Activated naive CD4-positive, alpha-beta T cell treated with Interleukin-2 at 50 U/mL for 16 hours (primary cell): ENCODE measurements at places on chromosomes 3 and 15.
A peak's percentile ranks its signal among the peaks of the same experiment; 100 is the strongest.

- no peak for DNase-seq
Measured at GRCh38 chr3:126212620-126213378, 32.4 kb upstream of the ALDH1L1 start.

DNA sequence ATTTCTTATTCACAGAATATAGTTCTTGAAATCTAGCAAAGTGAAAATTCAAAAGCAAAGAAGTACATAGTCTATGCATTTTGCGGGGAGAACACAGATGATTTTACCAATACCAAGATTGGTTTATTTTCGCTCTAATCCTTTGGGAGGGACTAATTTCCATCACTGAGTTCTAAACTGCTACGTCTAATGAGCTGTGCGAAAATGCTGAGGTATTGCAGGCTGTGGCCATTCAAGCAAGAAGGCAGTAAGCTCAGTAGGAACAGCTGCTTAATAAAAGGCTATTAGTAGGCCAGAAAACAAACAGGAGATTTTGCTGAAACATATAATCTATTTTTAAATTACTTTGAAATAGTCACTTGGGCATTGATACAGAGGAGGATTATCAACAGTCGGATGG is 379.0 kb downstream of the CNTN4 start:
- DNase-seq: no peak

DNA sequence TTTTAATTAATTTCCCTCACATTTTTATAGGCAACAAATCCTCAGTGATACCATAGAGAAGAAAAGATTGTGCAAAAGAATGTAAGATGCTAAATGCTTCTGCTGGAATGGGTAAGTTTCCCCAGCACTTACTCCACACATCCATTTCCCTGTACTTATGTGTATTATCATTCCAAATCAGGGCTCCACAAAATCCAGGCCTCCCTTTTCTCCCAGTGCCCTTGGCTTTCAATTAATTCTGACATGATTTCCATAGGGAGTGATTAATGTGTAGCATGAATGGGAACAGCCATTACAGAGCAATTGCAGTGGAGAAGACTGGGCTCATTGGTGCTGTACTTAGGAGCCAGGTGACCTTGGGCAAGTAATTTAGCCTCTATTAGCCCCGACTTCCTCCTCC is 41.3 kb upstream of the UBE2E1 start:
- no peak for DNase-seq

- no peak for DNase-seq
Measured at GRCh38 chr3:108403686-108404345, 106.6 kb downstream of the MYH15 start.

- no peak for DNase-seq
Measured at GRCh38 chr3:127777921-127778656, 44.2 kb downstream of the MGLL start.

DNA sequence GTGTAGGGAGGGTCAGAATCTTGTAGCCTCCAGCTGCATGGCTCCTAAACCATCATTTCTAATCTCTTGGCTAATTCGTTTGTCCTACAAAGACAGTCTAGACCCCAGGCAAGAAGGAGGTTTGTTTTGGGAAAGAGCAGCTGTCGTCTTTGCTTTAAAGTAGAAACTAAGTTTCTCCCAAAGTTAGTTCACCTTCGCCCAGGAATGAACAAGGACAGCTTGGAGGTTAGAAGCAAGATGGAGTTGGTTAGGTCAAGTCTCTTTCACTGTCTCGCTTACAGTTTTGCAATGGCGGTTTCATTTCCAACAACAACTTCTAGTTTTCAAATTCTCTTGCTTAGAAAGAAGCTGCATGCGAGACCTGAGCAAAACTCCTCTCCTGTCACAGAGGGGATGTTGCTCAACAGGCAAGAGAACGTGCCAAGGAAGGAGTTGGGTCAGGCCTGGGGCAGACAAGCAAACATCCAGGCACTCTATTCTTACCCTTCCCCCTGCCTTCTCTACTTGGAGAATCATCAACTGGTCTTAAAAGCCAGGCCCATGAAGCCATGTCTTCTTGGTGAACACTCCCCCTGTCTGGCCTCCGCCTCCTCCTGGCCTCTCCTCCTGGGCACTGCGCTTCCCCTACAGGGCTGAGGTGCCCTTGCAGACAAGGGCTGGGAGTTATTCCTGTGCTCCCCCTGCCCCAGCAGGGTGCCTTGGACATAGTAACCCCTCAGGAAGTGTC is 57.6 kb downstream of the TMEM44 start:
- DNase-seq: no peak

DNA sequence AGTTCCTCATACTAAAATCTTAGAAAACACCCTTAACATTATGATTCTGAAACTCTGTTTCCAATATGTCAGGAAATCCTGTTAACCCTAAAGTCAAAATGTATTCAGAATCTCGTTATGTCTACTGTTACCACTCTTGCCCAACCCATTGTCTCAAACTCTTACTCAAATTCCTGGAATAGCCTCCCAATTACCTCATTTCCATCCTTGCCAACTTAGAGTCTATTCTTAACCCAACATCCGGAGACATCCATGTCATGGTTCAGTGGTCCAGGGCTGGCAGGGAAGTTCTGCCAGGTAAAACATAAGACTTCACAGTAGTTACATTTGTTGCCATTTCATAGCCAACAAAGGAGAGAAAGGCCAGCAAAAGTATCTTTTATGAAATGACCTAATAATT is 593.9 kb downstream of the PYDC2 start:
- DNase-seq: no peak

- no peak for DNase-seq
Measured at GRCh38 chr3:186630950-186631641, 9.1 kb upstream of the FETUB start.

GRCh38 chr15:66595931-66596545 is 30.2 kb upstream of the LCTL start:
- DNase-seq: no peak

DNA sequence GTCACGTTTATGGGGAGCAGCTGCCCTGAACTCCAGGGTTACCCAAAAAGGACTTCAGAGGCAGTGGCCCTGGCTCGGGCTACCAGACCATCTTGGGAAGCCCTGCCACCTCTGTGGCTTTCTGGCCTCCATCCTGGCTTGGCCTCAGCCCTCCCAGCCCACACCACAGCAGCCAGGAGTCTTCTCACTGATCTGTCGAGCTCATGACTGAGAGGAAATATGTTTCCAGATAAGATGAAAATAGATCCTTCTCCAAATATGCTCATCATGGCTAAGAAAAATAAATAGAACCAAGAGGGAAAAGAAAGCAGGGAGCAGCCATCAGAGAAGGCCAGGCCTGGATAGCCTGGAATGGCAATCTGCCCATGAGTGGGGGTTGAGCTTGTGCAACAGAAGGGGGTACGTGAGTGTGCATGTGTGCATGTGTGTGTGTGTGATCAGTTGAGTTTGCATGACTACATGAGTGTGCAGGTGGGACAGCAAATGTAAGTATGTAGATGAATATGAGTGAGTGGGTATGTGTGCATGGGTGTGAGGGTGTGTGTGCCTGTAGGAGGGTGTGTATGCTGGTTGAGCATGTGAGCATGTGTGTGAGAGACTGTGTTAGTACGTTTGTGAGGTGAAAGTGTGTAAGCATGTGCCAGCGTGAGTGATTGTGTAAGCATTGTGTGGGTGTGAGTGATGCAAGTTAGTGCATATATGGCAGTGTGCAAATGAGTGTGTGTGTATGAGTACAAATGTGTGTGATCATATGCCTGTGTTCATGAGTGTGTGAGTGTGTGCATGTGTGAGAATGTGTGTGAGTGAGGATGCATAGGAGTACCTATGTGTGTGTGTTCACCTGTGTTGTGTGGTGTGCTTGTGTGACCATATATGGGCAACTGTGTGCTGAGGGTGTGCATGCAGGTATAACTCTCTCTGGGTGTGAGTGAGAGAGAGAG is 9.9 kb upstream of the RFT1 start:
- DNase-seq: no peak

GRCh38 chr15:86810329-86810728 is 730.7 kb downstream of the AGBL1 start:
- DNase-seq: no peak

- DNase-seq: no peak
Measured at GRCh38 chr3:131704098-131704497, 201.3 kb upstream of the MRPL3 start.

DNA sequence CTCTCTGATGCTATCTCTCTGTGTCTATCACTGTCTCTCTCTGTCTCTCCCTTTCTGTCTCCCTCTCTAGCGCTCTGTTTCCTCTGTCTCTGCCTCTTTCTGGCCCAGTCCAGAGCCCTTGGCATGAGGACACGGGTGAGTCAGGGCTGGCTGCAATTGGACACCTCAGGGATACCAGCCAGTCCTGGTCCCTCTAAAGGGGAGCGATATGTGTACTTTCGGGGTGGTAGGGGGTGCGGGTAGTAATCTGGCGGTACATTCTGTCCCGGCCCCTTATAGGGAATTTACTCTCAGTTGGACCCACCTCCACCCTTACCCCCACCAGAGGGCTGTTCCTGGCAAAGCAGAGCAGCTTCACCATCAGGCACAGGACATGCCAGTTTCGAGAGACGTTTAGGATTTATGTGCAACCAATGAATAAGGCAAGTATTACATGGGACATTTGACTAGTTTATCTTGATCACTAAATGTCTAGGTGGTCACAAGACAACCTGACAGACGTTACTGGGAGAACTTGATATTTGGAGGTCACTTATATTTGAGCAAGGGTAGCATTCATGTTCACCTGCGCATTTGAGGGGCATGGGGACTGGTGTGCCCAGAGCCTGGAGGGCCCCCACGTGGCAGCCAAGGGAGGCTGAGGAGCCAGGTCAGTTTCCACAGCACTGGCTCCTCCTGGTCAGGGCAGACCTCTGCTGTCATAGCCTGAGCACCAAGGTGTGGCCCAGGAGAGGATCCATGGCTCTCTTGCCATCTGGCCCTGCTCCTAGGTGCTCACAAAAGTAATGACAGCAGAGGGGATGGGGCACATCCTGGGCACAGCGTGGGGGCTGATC is 256.1 kb downstream of the PLCL2 start:
- DNase-seq: no peak

GRCh38 chr15:78950902-78951840 is 6.3 kb upstream of the CTSH start:
- DNase-seq: no peak

DNA sequence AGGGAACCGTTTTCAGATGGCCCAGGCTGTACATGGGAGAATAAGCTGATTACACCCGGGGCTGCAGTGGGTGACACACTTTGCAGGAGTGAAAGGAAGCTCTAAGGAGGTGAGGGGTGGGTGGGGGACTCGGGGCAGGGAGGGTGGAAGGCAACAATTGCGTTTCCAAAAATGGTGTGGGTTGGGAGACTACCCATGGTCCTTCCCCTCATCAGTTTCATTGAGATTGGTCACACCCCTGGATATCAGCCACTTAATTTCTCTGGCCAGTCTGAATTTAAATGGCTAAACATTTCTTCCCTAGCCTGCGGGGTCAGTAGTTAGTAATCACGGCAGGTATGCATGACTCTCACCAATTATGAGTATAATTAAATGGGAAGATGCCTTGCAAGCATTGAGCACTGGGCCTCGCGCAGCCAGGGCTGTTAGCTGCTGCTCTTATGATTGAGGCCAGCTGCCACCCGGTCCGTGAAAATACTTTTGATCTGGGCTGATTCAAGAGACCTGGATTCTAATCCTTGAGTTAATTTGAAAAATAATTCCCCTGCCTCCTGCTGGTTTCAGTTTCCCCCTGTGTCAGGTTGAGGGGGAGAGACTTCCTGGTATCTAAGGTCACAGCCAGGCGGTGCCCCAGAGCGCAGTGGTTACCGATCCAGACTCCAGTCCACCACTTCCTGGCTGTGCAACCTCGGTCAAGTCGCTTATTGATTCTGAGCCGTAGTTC is 23.3 kb downstream of the SLC6A6 start:
- DNase-seq: peak; percentile 46

- no peak for DNase-seq
Measured at GRCh38 chr3:18591120-18591519, 166.0 kb upstream of the SATB1 start.

DNA sequence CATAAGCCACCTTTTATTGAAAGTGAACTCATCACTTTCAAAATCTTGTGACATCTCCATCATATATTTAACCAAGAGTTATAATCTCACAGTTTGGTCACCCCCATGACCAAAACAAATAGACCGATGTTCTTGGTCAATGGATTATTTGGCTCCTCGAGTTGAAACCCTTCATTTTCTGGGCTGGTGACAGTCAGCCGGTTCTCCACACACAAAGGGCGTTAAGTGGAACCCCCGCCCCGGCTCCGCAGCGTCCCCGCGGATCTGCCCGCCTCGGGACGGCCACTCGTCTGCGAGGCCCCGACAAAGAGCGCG is 772 bp downstream of the TSPAN3 start:
- no peak for DNase-seq

DNA sequence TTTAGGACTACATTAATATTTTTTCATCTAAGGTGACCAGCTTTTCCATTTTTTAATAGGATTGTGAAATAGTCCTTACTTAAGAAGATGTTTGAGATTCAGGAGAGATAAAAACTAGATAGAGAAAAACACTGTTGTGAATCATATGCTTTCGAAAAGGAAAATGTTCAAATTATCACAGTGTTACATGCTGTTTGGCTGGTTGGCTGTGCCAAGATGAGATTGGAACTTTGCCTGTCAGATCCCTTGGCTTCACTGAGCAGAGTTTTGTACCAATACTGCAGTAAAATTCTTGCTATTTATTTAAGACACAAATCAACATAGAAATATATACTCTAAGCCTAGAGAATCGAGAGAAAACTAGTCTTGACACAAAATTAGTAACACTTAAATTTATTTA is 117.2 kb downstream of the OXSM start:
- no peak for DNase-seq

- no peak for DNase-seq
Measured at GRCh38 chr3:119819806-119820205, 37.9 kb downstream of the NR1I2 start.

- no peak for DNase-seq
Measured at GRCh38 chr15:61685534-61685933, 374.7 kb downstream of the VPS13C start.

GRCh38 chr3:144053121-144053520 is 81.5 kb downstream of the DIPK2A start:
- DNase-seq: no peak

DNA sequence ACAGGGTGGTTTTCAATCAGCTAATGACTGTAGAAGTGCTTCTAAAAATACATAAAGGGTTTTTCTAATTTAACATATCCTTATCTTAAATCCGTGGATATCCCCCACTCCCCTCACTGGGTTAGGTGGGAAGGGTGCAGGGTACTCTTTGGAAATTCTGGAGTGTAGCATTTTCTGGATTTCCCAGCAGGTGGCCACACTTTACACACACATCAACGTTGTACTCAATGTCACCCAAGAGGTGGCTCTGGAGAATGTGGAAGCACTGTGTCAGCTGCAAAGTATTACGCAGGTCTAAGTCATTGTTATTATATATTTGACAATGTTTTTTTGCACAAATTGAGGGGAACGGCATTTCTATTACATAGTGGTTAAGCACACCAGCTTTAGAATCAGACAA is 168.8 kb downstream of the CHDH start:
- DNase-seq: no peak

DNA sequence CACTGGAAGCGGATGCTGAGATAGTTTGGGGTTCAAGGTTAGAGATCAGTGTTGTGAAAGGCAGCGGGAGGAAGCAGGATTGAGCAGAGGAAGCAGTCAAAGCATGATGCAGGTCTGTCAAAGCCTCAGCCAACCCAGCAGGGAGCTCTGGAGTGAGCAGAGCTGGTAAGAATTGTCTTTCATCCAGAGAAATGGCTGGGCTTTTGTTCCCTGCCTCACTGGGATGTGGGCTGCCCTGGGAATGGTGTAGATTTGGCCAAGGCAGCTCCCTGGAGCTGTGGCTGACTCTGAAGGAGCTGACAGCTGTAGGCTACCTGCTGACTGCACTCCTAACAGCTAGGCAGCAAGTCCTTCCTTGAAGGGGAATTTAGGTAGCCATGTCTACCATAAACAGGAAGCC is 61.9 kb upstream of the STXBP5L start:
- DNase-seq: no peak

GRCh38 chr3:126456211-126456610 is 19.5 kb downstream of the ZXDC start:
- DNase-seq: no peak
